ENCODE measurements at places on chromosomes 7 and 10.

DNA sequence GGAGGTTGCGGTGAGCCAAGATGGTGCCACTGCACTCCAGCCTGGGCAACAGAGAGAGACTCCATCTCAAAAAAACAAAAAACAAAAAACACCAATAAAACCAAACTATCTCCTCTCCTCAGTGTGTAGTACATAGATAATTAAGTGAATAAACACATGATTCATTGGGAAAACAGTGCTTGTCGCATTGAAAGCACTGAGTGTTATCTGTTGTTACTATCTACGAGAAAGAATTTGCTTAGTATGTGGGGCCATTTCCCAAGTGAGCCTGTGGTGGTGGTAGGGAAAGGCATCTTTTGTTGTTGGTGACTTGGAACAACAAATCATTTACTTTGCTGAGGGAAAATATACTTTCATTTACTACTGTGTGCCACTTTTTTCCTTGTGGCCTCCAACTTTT, 42.6 kb downstream of the RSBN1L start:
- DNase-seq, result no peak

GRCh38 chr10:79321494-79321882, 25.8 kb upstream of the PPIF start:
- no peak for DNase-seq

DNA sequence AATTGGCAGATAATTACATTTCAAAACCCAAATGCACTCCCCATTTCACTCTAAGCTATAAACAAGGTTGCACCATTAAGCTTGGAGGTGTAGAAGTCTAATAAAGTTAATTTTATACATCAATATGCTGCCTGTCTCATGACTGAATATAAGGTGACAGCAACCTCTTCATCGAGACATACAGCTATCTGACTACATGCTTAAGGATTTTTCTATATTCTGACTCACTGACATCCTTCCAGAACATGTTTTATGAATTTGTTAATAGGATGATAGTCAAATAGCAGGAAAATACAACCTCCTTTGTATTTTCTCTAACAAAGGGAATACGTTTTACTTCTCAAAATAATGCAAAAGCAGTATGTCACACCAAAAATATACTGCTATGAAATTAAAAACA, 76.6 kb downstream of the NRBF2 start:
- DNase-seq, result no peak

GRCh38 chr7:55308186-55308929, 56.8 kb upstream of the LANCL2 start:
- DNase-seq, result no peak

DNA sequence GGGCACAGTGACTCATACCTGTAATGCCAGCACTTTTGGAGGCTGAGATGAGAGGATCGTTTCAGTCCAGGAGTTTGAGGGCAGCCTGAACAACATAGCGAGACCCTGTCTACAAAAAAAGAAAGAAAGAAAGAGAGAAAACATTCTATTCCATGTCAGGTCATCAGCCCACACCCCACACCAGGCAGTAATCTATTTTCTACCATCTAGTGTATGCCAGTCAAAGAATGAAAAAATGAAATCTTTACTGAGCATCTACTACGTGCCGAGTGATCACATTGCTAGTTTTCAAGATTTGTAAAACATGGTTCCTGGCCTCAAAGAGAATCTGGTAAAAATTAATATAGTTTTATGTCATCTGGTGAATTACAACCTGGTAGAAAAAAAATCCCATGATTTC, 3.1 kb upstream of the EPHB4 start:
- DNase-seq, result no peak

DNA sequence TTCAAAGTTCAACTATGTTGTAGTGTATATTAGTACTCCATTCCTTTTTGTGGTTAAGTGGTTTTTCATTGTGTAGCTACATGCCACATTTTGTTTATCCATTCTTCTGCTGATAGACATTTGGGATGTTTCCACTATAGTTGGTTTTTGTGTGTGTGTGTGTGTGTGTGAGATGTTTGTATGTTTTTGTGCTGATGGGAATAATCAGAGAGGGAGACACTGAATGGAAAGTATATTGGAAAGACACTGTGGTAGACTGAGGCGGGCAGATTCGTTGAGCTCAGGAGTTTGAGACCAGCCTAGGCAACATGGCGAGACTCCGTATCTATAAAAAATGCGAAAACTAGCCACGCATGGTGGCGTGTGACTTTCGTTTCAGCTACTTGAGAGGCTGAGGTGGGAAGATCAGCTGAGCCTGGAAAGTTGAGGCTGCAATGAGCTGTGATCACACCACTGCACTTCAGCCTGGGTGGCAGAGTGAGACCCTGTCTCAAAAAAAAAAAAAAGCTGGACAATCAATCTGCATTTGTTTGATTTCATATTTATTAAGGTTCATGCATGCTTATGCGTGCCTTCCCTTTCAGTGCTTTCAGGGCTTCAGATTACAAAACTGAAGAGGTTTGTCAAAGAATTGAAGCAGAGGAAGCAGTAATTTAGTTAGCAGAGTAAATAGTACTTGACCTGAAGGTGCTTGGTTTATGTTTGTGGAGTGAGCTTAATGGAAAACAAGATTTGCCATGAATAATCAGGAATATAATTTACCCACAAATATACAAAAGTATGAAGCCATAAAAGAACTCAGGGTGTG, 14.7 kb downstream of the SEC24C start:
- no peak for DNase-seq

GRCh38 chr7:112122144-112122543, 84.1 kb downstream of the DOCK4 start:
- no peak for DNase-seq

GRCh38 chr7:151684408-151685175, 164.9 kb upstream of the RHEB start:
- DNase-seq, result no peak

GRCh38 chr7:36945612-36946400, 221.5 kb upstream of the AOAH start:
- no peak for DNase-seq

Measured in activated naive CD4-positive, alpha-beta T cell treated with anti-CD3 and anti-CD28 coated beads, Interleukin-2, amount 50 U/mL, for 72 hours (primary cell).